Stimulated activated CD8-positive, alpha-beta memory T cell treated with anti-CD3 and anti-CD28 coated beads, Interleukin-15, amount 100 ng/mL, for 4 hours (primary cell): ENCODE measurements at places on chromosomes 2 and 18.

DNA sequence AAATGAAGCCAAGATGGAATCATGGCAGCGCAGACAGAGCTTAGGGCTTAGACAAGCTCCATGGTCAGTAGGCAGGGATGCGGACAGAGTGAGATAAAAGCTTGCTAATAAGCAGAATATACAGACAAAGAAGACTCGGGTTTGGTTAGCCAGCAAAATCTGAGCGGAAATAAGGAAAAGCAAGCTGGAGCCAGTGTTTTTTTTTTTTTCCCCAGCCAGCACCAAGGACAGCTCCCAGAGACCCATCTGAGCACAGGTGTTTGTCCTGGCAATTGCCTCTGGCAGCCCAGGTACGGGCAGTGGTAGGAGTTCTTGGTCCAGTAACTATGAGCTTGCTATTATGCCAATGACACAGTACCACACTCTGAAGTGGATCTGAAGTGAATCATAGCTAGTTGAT is 187.6 kb downstream of the ADCYAP1 start:
- DNase-seq, result no peak

DNA sequence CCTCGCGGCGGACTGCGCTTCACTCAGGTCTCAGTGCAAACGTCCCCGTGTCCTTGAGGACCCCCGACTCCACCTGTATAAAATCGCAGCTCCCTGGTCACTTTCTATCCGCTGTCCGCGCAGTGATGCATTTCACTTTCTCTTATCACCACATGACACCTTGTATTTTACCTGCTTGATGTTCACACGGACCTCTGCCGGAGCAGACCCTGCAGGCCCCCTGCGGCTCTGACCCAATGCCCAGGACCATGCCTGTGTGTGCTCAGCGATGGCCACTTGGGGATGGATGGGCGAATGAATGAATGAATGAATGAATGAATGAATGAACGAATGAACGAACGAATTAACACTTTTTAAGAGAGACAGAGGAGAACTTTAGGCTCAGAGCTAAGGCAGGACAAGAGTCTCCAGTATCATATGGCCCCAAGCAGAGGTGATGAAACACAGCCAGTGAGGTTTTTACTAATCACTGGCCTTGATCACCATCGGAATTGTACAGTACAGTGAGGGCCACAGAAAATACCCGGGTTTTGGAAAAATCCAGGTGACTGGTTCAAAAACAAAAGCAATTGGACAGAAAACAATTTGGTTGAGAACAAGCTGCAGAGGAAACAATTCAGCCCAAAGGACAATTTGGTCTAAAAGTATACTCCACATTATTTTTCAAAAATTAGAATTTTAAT is 12.3 kb downstream of the ASPRV1 start:
- no peak for DNase-seq

- no peak for DNase-seq
These were observed 143.5 kb upstream of the MMADHC start for GRCh38 chr2:149731079-149731478.

DNA sequence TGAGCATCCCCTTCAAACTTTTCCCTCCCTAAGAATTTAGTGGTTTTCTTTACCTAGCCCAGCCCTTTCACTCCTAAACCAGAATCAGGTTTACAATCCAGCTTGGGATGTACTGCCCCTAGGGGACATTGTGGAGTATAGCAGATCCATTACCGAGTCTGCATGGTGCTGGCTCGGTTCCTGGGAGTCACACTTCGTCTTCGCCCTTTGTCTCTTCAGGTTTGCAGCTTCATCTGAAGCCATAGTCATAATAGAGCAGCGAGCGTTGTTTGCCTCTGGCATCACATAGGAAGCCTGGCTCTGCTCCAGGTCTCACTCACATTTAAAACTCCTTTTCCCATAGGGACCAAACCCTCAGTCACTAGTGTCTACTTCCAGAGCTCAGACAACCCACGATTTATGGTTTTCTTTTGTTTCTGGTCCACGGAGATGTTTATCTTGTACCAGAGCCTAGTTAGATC is 16.8 kb upstream of the LYPD6 start:
- no peak for DNase-seq

DNA sequence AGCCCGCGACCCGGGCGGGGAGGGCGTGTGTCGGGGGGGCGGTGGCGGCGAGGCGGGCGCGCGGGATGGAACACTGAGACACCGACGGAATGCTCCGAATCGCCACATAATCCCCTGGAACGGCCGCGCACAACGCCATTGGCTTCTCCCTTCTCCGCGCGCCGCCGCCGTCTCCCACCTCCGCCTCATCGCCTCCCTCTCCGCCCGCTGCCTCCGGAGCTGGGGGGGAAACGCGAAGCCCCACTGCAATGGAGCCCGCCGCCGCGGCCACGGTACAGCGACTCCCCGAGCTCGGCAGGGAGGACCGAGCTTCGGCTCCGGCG is at the start of gene PHLPP1:
Gene PHLPP1, plus strand, starts transcription at position 106 of the 323 bp plus-strand sequence. Its CDS starts 143 bp downstream, at position 249.
- no peak for DNase-seq

- no peak for DNase-seq
These were observed 730.8 kb downstream of the DCC start for GRCh38 chr18:53070788-53071187.

GRCh38 chr18:74139888-74140287 is 7.7 kb downstream of the FBXO15 start:
- no peak for DNase-seq

GRCh38 chr2:220432645-220433044 is 805.2 kb downstream of the SLC4A3 start:
- DNase-seq, result no peak

GRCh38 chr2:189933911-189934399 is 128.6 kb downstream of the MSTN start:
- no peak for DNase-seq

DNA sequence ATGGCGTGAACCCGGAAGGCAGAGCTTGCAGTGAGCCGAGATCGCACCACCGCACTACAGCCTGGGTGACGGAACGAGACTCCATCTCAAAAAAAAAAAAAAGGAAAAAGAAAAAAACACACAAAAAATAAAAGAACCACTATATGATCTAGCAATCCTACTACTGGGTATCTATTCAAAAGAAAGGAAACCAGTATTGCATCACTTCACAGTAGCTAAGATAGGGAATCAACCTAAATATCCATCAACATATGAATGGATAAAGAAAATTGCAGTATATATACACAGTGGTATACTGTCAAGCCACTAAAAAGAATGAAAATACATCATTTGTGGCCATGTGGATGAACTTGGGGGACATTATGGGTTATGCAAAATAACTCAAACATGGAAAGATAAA is 37.9 kb downstream of the METTL21A start:
- no peak for DNase-seq

DNA sequence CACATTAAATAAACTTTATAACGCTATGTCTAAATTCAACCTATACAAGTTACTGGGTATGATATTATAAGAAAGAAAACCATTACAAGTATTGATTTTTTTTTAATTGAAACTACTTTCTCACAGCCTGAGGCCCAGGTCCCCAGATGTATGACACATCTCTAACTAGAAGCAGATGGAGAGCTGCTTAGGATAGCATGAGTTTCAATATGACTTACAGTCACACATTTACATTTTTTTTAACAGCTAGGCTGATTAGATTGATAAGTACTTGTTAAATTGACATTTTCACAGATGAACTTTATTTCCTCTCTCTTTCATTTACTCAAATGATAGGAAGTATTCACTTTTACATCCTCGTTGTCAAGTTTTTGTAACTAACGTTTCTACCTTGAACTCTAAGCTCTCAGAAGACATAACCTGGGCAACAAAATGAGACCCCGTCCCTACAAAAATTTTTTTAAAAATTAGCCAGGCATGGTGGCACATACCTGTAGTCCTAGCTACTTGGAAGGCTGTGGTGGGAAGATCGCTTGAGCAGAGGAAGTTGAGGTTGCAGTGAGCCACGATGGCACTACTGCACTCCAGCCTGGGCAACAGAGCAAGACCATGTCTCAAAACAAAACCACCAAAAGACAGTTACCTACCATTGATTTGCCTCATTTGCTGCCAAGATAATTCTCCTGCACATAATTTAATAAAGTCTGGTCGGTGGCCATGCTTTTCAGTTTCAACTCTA is 52.4 kb downstream of the STK39 start:
- DNase-seq, result no peak

DNA sequence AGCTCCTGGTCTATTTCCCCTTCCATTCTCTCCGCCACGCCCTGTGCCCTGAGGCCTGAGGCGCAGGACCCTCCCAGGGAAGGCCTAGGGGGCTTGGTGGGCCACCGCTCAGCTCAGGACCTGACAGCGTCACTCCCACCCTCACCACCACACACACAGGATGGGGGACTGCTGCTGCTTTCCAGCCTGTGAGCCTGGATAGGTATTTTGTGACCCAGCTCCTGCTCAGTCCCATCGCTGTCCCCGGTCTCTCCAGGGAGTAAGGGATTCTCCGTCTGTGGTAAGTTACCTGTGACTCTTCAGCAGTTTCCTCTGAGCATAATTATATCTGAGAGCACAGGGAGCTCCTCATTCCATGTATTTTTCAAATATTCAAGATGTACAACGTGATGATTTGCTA is 16.3 kb downstream of the FAM228A start:
- DNase-seq, result no peak

DNA sequence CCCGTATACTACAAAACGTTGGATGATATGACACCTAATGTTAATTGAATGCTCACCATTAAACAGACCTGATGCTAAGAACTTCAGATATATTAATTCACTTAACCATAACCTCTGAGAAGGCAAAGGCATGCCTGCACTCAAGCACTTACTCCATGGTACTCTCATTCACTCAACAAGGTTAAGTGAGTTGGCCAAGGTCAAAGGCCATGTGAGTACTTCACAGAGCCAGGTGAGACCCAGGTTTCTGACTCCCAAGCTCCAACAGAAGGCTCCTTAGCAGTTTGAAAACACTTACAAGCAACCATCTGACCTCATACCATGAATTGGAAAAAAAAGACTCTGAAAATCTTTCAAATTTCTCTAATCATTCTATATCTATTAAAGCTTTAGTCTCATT is 198.8 kb downstream of the L3MBTL4 start:
- DNase-seq, result no peak

DNA sequence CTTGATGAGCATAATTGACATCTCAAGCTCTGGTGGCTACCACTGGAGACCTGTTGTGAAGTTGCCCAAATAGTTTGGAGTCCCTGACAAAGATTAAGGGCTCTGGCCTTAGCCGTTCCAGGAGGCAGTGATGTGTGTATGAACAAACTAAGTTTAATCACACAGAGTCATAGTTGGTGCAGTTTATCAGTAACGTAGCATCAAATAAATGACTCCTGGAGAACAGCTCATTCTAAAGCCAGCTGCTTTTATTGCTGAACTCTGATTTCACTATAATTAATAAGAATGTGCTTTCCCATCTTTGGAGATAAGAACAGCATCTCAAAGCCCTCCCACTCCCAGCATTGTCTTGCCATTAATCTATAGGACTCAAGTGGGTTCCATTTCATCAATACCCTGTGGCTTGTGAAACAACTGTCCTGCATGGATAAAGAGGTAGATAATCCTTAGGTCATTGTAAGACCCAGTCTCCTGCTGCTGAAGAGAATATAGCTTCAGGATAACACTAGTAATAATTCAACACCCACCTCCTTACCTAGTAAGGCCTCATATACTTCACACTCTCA is 211.4 kb upstream of the THUMPD2 start:
- DNase-seq, result no peak

DNA sequence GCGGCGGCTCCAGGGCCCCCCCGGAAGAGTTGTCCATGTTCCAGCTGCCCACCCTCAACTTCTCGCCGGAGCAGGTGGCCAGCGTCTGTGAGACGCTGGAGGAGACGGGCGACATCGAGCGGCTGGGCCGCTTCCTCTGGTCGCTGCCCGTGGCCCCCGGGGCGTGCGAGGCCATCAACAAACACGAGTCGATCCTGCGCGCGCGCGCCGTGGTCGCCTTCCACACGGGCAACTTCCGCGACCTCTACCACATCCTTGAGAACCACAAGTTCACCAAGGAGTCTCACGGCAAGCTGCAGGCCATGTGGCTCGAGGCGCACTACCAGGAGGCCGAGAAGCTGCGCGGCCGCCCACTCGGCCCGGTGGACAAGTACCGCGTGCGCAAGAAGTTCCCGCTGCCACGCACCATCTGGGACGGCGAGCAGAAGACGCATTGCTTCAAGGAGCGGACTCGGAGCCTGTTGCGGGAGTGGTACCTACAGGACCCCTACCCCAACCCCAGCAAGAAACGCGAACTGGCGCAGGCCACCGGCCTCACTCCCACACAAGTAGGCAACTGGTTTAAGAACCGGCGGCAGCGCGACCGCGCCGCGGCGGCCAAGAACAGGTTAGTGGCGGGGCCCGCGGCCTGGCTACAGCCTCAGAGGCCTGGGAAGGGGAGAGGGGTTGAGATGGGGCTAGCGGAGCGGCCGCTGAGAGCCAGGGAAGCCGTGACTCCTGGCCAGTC is 965 bp downstream of the SIX3 start:
- DNase-seq, result no peak

- no peak for DNase-seq
These were observed 58.6 kb downstream of the ZEB2 start for GRCh38 chr2:144461308-144461766.

DNA sequence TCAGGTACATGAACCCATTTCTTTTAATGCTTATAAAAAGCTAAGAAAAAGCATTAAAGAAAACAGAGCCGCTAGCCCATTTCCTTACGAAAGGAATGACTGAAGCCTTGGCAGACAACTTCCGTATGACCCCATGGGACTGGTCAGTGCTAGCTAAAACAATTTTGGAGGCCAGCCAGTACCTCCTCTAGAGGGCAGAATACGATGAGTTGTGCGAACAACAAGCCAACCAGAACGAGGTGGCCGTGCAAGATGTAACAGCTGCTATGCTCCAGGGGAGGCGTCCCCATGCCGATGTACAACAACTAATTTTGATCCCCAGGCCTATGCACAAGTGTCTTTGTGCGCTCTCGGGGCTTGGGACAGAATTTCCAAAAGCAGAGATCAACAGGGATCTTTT is 16.7 kb downstream of the MAP3K2 start:
- DNase-seq, result no peak

- DNase-seq, result no peak
These were observed 342.7 kb upstream of the CWC22 start for GRCh38 chr2:180349809-180350208.

DNA sequence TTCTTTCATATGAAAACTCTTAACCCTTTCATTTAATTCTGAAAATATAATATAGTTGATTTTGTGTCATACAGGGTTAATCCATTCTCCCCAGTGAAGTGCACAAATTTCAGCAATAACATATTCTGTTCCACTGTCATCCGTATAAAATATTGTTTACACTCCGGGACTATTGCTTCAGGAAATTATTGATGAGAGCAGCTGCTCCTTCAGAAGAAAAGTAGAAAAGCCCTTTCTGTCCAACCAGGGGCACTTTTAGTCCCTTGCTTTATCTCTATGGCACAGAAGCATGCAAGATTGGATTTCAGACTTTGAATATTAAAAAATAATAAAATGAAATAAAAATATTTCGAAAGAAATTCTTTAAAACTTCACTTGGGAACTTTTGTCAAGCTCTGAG is 535.7 kb upstream of the SLC39A10 start:
- no peak for DNase-seq

- DNase-seq, result no peak
These were observed 649.6 kb upstream of the SETBP1 start for GRCh38 chr18:44031063-44031462.

- DNase-seq, result no peak
These were observed 856.3 kb downstream of the DSC3 start for GRCh38 chr18:30186245-30186644.
